Fibroblast of skin of scalp (primary cell): ENCODE measurements at places on chromosomes 16 and 17.
A peak's percentile ranks its signal among the peaks of the same experiment; 100 is the strongest.

GRCh38 chr16:28258567-28258966 lies 33.8 kb upstream of the SBK1 start:
- DNase-seq: peak; percentile 9

GRCh38 chr17:9259419-9259818 lies 238.1 kb downstream of the NTN1 start:
- DNase-seq: no peak

DNA sequence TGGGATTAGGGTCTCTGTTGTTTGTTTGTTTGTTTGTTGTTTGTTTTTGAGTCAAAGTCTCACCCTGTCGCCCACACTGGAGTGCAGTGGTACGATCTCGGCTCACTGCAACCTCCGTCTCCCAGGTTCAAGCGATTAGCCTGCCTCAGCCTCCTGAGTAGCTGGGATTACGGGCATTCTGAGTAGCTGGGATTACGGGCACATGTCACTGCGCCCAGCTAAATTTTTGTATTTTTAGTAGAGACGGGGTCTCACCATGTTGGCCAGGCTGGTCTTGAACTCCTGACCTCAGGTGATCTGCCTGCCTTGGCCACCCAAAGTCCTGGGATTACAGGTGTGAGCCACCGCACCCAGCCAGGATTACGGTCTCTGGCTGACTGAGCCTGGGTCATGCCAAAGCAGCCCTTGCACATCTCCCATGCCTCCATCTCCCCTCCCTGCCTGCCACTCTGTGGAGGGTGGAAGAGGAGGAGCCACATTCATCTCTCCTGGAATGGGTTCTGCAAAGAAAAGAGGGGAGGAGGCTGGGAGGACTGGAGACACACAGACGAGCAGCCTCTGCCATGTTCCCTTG lies 59.2 kb downstream of the BEAN1 start:
- no peak for DNase-seq

DNA sequence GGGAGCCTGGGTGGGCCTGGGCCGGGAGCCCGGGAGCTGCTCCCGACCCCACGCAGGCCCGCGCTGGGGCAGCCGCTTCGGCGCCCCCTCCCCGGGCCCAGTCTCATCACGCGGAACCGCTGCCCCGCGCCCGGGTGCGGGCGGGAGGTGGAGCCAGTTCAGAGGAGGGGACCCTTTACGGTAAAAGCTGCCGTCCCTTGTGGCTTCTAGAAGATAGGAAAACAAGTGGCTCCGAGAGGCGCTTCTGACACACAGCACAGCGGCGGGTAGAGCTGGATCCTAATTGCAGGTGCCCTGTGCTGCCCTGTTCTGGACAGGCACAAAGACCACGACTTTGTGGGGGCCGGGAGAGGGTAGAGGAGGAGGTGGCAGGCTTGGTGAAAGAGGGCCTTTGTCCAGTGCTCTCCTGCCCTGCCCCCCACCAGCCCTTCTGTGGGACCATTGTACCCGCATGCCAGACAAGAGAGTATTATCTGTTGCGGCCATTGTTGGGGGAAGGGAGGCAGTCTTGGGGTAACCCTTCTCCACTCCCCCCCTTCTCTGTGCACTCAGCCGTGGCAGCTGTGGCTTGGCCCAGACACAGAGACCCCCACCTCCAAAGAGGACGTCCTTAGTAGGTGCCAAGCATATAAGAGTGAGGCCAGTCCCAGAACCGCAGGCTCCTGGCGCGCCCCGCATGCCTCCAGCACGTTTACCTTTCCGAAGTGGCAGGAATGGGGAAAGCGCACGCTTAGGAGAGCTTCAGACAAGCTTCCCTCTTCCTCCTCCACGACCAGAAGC lies 736 bp downstream of the CNP start:
- peak; percentile 8 for DNase-seq

- peak; percentile 64 for DNase-seq
Measured at GRCh38 chr16:81539009-81539758, 94.6 kb downstream of the CMIP start.

- no peak for DNase-seq
Measured at GRCh38 chr16:72179204-72179970, 7.4 kb upstream of the PMFBP1 start.

DNA sequence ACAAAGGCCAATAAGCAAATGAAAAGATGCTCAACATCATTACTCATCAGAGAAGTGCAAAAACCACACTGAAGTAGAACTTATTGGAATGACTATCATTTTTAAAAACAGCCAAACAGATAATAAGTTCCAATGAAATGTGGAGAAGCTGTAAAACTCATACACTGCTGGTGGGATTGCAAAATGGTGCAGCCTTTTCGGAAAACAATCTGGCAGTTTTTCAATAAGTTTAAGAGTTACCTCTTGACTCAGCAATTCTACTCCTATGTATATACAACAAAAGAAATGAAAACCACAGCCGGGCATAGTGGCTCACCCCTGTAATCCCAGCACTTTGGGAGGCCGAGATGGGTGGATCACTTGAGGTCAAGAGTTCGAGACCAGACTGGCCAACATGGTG lies 49.3 kb downstream of the AKAP10 start:
- no peak for DNase-seq

- peak; percentile 52 for DNase-seq
Measured at GRCh38 chr16:47565454-47565853, 104.3 kb downstream of the PHKB start.

GRCh38 chr17:1796800-1797199 lies 32.9 kb downstream of the SMYD4 start:
- no peak for DNase-seq

DNA sequence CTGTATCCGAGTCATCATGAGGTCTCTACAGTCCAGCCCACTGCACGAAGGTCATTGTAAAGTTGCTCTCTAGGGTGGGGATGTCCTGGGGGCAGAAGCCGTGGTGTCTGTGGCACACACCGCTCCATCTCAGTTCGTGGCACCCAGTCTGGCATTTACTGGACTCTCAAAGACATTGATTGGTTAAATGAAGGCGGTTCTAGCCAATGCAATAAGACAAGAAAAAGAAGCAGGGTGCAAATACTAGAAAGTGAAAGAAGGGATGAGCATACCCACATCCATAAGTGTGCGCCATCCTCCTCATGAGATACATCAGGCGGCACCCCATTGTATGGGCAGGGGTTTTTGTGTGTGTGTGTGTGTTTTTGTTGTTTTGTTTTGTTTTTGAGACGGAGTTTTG lies 10.7 kb upstream of the ATP2A3 start:
- no peak for DNase-seq

DNA sequence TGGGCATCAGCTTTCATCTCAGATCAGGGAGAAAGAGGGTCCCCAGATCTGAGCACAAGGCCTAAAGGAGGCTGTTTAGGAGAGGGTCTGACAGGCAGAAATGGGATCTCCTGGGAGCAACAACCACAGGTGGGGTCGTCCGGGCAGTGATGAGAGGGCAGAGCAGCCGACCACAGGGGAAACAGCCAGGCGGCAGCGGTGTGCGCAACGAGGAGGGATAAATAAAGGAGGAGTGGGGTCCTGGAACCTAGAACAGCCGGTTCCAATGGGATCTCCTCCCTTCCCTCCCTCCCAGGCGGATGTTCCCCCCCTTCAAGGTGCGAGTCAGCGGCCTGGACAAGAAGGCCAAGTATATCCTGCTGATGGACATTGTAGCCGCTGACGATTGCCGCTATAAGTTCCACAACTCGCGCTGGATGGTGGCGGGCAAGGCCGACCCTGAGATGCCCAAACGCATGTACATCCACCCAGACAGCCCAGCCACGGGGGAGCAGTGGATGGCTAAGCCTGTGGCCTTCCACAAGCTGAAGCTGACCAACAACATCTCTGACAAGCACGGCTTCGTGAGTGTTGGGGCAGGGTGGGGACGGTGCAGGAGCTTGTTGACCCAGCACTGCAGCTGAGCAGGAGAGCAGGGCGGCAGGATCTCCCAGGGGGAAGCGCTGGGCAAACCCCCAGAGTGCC lies 1.9 kb downstream of the TBX2 start:
- no peak for DNase-seq

DNA sequence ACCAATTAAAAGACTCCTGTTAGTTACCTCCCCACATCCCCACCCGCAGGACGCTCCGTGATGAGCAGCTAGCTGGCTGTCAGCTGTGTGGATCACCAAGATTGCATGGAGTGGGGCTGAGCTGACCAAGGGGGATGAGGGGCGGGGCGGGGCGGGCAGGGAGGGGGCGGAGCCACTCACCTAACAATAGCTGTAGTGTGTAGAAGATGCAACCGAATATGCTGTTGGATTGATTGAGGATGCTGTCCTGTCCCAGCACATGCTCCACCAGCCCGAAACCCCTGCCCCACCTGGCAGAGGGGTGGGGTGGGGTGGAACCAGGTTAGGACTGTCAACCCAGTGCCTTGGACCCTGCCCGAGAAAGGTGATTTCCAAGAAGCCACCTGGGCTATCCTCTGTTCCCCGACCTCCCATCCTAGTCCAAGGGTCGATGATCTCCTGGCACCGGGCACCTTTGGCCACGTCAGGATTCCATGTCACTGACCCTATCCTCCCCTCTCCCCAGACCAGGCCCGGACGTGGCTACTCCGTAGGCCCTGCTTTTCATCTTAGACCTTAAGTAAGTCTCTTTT lies 1.4 kb downstream of the VKORC1 start:
- DNase-seq: peak; percentile 51

GRCh38 chr17:10162096-10162495 lies 36.3 kb downstream of the GAS7 start:
- no peak for DNase-seq

GRCh38 chr17:64599187-64599676 lies 62.9 kb downstream of the SMURF2 start:
- no peak for DNase-seq

DNA sequence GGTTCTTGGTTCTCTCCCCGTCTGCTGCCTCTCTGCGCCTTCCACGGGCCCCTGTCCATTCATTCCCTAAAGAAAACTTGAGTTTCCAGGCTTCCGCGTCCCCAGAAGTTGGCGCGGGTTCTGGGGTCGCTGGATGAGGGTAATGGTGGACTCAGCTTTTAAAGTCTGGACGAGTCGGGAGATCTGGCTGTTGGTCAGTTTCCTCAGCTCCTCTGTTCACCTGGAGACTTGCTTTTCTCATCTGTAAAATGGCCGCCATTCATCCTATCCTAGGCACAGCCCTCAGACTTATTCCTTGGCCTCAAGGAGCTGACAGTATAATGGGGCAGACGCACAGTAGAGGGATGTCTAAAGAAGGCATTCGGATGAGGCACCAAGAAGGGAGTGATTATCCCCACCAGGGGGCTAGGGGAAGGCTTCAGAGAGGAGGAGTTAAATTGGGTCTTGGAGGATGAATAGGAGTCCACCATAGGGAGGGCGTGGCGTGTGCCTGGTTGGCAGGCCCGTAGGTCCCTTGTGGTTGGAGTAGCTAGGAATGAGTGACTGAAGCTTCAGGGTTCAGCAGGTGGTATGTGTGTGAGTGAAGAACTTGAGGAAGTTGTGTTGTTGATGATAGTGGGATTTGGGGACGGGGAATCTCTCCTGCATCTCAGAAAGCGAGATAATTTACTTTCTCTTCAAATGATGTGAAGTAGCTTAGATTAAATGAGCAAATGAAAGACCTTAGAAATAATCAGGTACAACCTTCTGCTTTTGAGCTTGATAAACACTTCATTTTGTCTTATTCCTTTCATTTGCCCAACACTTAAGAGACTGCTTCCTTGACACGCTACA lies 652 bp downstream of the VPS35L start:
- peak; percentile 53 for DNase-seq

DNA sequence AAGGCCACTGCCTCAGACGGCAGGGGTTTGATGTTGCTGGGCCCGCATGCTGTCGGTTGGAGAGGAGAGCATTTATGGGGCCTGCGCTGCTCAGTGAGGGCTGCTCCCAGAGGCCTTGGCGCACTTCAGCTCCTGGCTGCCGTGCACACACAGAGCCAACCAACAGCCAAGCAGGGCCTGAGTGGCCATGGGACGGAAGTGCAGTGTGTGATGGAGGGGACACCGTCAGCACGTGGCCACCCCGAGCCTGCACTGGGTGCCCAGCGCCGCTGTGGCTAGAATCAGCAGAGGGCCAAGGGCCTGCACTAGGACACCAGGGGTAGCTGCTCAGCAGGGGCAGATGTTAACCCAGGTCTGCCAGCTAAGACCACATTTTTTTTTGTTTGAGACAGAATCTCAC lies 21.8 kb downstream of the KLHL36 start:
- DNase-seq: no peak

DNA sequence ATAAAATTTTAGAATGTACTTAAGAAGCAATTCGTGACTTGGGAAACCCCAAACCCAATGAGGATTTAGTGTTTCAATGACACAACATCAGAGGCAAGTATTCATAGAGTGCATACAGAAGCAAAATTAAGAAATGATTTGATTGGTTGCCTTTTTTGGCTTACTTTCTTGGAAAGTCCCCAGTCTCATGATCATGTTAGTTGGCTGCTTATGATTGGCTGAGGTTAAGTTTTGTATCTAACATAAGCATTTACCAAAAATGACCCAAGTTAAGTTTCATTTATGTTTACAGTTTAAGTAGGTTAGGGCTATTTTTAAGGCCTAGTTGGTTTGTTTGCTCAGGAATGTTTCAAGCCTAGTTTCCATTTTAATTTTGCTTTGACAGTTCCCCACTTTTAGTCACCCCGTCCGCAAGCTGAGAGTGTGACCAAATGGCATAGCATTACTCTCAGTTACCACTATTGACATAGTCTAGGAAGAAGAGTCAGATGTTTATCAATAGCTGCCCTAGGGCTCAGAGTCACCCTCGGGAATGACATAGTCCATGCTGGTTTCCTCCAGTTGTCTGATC lies 36.2 kb downstream of the DGKE start:
- DNase-seq: no peak

GRCh38 chr16:2270588-2271470 lies 2.9 kb upstream of the RNPS1 start:
- no peak for DNase-seq

GRCh38 chr16:56910654-56911539 lies 21.0 kb upstream of the HERPUD1 start:
- peak; percentile 82 for DNase-seq

- DNase-seq: peak; percentile 98
Measured at GRCh38 chr16:4624015-4624826, at the start of gene MGRN1. MGRN1 (plus strand) TSS chr16:4624826; CDS start chr16:4624961, 135 bp downstream.

DNA sequence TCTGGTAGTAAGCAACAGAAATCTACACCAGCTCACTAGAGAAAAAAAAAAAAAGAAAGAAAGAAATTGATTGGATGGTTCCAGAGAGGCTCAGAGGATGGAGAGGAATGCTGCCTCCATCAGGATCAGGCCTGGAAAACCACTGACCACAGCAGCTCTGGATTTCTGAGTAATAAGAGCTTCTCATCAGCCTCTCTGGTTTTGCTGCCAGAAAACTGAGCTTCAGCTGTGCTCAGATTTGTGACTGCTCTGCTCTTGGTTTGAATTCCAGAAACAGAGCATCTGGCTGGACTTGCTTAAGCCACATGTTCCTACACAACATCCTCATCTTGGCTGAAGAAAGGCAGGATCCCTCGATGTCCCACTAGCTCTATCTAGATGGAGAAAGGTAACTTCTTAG lies 25.9 kb downstream of the IRX6 start:
- peak; percentile 39 for DNase-seq
